GM19239 (cell line): ENCODE measurements at places on chromosomes 4 and X.

GRCh38 chrX:84064164-84064563 lies 123.8 kb downstream of the RPS6KA6 start:
- no peak for DNase-seq

DNA sequence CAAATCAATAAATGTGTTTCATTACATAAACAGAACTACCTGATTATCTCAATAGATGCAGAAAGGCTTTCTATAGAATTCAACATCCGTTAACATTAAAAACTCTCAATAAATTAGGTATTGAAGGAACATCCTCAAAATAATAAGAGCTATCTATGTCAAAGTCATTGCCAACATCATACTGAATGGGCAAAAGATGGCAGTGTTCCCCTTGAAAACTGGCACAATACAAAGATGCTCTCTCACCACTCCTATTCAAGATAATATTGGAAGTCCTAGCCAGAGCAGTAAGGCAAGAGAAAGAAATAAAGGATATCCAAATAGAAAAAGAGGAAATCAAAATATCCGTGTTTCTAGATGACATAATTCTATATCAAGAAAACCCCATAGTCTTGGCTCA lies 466.4 kb downstream of the MAGEE1 start:
- DNase-seq, result no peak

- DNase-seq, result no peak
Measured at GRCh38 chr4:84470204-84470785, 28.8 kb downstream of the NKX6-1 start.

GRCh38 chrX:41033299-41033698 lies 51.9 kb upstream of the USP9X start:
- DNase-seq, result no peak

- no peak for DNase-seq
Measured at GRCh38 chr4:161585011-161585410, 578.8 kb downstream of the FSTL5 start.

GRCh38 chrX:132119821-132120515 lies 7.9 kb downstream of the FRMD7 start:
- DNase-seq, result no peak

GRCh38 chrX:139889760-139890159 lies 43.1 kb downstream of the ATP11C start:
- no peak for DNase-seq

- DNase-seq, result no peak
Measured at GRCh38 chr4:165748321-165748720, 124.7 kb upstream of the TLL1 start.

GRCh38 chr4:179465131-179465797 lies 2023.0 kb upstream of the AGA start:
- DNase-seq, result no peak

GRCh38 chrX:15675490-15675921 lies 10.9 kb upstream of the CLTRN start:
- peak; percentile 12 for DNase-seq

- no peak for DNase-seq
Measured at GRCh38 chrX:9871701-9872268, 85.6 kb downstream of the SHROOM2 start.

GRCh38 chrX:48787505-48788443 lies 1.4 kb downstream of the GATA1 start:
- DNase-seq, result no peak

GRCh38 chr4:38696697-38697096 lies 32.7 kb downstream of the KLF3 start:
- no peak for DNase-seq

GRCh38 chrX:135973548-135974278 lies at the start of gene MMGT1:
Gene MMGT1, minus strand, starts transcription at chrX:135973988. Its CDS starts 313 bp downstream, at chrX:135973675.
- peak; percentile 41 for DNase-seq

DNA sequence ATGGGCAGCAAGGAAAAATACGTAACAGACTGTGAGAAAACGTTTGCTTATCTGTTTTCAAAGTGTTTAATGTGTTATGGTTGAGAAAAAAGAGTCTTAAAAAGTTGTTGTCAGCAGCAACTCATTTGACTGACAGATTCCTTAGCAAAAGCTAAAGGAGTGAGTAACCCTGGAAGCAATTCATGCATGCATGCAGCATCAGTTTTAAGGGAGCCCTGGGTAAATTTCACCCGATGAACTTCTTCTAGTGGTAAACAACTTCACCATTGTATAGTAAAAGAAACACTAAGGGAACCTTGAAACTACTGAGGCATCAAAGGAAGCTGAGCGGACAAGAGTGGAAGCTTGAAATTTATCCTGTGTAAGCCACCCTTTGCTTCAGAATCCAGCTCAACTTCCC lies 583.2 kb upstream of the INTU start:
- no peak for DNase-seq

DNA sequence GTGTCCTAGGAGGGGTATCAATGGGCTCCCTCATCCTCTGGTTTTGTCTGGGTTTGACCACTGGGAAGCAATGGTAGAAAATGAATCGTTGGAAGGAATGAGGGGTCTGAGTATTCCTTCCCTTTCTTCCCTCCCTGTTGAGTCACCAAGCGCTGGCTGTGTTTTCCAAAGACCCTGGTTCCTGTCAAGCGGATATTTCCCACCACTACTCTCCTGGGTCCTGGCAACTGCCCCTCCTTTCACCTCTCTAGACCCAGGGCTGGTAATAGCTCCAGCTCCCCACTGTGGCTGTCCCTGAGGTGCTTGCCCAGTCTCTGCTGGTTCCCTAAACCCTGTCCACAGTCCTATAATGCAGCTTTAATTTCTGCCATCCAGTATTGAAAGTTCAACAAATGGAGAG lies 22.2 kb downstream of the SMIM43 start:
- DNase-seq, result no peak

GRCh38 chr4:127856196-127856812 lies 24.4 kb upstream of the PLK4 start:
- DNase-seq, result no peak

DNA sequence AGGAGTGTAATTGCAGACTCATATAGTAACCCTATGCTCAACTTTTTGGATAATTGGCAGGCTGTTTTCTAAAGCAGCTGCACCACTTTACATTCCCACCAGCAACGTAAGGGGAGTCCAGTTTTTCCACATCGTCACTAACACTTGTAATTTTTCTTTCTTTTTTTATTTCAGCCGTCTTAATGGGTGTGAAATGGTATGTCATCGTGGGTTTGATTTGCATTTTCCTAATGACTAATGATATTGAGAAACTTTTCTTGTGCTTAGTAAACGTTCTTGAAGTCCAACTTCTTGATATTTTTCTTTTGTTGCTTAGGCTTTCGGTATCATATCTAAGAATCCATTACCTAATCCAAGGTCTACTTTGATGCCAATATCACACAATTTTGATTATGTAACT lies 95.3 kb upstream of the IL1RAPL1 start:
- no peak for DNase-seq
